ENCODE measurements at places on chromosomes 1 and 21. TPM values are rescaled to one million over a fixed set of nuclear protein-coding genes. Genes with fewer than 3 reads are reported as not detected.
A peak's percentile ranks its signal among the peaks of the same experiment; 100 is the strongest.

GRCh38 chr1:18592368-18592767, 38.3 kb upstream of the PAX7 start:
- no peak for DNase-seq

GRCh38 chr21:41170859-41171609, 3.1 kb downstream of the BACE2 start:
- DNase-seq = no peak

DNA sequence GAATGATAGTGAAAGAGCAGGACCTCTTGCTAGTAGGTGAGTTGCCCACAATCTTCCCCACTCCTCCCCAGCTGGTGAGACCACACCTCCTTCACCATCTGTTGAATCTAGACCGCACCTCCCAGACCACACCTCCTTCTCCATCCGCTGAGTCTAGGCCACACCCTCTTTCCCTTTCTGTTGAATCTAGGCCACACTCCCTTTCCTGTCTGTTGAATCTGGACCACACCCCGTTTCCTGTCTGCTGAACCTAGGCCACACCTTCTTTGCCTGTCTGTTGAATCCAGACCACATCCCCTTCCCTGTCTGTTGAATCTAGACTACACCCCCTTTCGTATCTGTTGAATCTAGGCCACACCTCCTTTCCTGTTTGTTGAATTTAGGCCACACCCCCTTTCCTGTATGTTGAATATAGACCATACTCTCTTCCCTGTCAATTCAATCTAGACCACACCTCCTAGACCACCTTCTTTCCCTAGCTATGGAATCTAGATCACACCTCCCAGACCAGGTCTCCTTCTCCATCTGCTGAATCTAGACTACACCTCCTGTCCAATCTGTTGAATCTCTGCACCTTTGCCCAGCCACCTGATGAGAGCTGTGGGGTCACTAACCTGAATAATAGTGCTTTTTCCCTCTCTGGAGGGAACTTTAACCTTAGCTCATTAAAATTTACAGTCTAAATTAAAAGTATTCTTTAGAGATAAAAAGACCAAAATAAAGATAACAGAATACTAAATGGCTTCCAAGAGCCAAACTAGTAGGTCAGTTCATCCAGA, 116.3 kb downstream of the DAB1 start:
- peak; percentile 16 for DNase-seq

- DNase-seq = no peak
These were observed 46.8 kb upstream of the PSEN2 start for GRCh38 chr1:226823643-226824042.

GRCh38 chr1:119358636-119359035, 9.9 kb upstream of the HAO2 start:
- DNase-seq = no peak

GRCh38 chr21:42758721-42759593, 105.5 kb downstream of the PDE9A start:
- DNase-seq = no peak

DNA sequence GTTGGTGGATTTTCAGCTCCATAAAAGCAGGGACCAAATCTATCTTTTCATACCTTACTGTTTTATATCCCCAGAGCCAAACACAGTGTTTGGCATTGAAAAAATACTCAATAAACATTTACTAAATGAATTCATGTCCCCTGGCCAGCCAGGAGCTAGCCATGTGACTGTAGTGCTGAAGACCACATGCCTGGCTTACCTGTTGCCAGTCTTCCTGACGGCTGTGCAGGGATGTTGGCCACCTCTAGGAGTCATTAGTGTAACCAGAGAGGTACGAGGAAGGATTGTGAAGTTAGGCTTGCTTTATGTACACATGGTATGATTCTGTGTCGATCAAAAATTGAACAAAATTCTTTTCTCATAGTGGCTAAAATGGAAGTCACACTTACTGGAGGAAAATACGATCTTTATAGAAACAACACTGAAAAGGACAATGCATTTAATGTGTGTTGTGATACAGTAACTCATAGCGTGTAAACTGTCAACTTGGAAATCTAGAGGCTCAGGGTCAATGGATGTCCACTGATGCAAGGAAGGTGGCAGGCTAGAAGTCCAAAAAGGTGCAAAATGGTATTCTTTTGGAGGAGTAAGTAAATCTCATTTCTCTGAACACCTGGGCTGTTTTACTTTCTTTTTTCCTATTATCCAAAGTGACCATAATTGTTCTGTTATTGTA, 60.9 kb downstream of the FGGY start:
- no peak for DNase-seq

- DNase-seq = no peak
These were observed 338.3 kb downstream of the SIPA1L2 start for GRCh38 chr1:232291681-232292080.

- DNase-seq = no peak
These were observed 39.6 kb downstream of the LGR6 start for GRCh38 chr1:202233171-202233570.

GRCh38 chr1:240426051-240426450, 185.9 kb downstream of the GREM2 start:
- DNase-seq = no peak

- no peak for DNase-seq
These were observed 93.4 kb upstream of the TMEM51 start for GRCh38 chr1:15060104-15060503.

DNA sequence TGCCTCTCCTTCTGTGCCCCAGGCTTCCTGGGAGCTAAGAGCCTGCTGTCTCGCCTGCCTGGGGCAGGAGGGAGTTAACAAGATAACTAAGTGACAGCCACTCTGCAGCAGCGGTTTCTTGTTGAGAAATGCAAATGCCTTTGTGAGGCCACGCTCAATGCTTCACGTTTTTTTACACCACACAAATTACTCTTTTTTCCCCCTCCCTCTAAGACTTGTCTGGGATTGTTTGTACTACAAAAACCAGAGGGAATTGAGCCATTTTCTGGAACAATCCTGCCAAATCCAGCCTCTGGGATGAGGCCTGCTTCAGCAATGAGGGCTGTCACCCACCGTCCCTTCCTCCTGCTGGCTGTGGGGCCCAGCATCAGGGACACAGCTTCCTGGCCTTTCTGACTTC, 119.6 kb downstream of the ACTL8 start:
- no peak for DNase-seq

DNA sequence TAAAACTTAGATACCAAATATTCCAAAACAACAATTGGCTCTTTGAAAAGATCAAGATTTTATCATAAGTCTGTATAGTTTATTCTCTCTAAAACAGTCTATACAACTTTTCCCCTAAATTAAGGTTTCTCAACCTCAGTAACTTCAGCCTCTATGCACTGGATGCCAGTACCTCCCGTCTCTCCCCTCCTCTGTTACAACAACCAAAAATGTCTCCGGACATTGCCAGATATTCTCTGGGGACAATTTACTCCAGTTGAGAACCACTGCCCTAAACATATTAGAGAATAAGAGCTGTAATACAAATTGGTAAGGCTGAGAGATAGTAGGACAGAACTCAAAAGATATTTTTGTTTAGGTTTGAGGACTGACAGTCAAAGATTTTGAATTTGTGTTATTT, 71.6 kb downstream of the TMEM200B start:
- no peak for DNase-seq

DNA sequence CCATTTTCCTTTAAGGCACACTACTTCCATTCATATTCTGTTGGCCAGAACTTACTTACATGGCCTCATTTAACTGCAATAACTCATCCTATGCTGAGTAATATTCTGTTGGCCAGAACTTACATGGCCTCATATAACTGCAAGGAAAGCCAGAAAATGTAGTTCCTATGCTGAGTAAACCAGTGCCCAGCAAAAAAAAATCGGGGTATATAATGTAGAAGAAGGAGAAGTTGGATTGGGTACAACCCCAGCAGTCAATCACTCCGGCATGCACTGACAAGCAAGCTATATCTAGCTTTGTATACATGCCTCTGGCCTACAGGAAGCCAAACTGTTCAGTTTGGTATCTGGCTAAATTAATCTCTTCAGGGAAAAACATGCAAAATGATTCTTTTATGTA, 39.4 kb upstream of the PPIH start:
- DNase-seq = no peak

DNA sequence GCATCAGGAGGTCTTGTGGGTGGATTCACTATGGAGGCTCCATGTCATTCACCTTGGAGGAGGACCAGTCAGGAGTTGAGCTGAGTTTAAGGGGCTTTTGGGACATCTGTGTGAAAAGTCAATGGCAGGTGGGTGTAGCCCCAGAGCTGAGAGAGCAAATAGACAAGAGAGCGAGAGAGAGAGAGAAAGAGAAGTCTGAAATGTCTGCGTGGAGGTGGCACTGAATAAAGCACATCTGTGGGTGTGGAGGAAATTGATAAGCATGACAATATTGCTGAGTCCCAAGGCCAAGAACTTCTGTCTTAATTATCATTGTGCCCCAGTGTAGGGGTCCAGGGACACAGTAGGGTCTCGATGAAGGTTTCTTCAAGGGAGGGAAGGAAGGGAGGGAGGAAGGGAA, 79.5 kb upstream of the VAMP3 start:
- DNase-seq = no peak

DNA sequence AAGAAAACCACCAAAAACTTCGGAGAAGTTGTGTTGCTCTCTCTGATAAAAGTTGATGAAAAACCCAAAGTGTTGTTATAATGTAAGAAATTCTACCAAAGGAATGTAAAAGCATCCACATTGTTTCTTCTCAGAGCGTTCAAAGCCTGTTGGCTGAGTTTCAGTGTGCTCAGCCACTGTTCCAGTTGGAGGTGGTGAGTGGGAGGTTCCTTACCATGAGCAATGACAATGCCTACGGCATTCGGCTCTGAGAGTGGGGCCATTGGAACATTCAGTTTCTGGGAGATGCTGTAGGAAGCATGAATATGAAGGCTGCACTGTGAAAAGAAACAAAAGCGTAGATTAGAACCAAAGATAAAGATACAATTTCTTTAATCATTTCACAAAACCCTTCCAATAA, 20.5 kb upstream of the MYBPHL start:
- no peak for DNase-seq

- DNase-seq = no peak
These were observed 12.9 kb upstream of the TNN start for GRCh38 chr1:175054736-175055135.

DNA sequence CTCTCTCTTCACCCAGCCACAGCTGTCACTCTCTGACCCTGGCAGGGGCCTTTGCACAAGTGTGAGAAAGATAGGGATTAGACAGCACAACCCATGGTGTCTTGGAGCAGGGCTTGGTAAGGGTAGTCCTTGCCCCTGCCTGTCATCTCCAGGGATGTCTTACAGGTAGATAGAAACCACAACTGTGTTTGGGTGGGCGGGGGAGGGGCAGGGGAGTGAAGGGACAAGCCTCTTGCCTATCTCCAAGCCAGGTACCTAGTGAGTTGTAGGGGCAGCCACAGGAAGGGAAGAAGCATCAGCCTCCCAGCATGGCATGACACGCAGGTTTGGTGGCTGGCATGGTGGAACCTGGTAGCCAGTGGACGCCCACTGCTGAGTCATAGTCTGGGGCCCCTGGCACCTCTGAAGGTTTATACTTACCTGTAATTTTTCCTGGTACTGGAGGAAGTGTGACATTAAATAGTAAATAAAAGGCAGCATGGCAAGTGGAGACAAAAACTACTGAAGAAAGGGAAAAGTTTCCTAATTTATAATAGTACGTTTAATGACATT, 97.5 kb downstream of the CLEC20A start:
- DNase-seq = no peak

Gene SH2D1B
- not detected for total RNA-seq

Gene ZNF593OS
- not detected for total RNA-seq

Gene DRAXIN
- 0.16 TPM for total RNA-seq

Gene PLA2G2F
- total RNA-seq = not detected

Gene FCRL1
- total RNA-seq = 1.0 TPM

Gene CELA3B
- total RNA-seq = not detected
